Stimulated activated naive CD4-positive, alpha-beta T cell treated with Interleukin-2 at 50 U/mL for 16 hours (primary cell): ENCODE measurements at places on chromosomes 5 and 9.

DNA sequence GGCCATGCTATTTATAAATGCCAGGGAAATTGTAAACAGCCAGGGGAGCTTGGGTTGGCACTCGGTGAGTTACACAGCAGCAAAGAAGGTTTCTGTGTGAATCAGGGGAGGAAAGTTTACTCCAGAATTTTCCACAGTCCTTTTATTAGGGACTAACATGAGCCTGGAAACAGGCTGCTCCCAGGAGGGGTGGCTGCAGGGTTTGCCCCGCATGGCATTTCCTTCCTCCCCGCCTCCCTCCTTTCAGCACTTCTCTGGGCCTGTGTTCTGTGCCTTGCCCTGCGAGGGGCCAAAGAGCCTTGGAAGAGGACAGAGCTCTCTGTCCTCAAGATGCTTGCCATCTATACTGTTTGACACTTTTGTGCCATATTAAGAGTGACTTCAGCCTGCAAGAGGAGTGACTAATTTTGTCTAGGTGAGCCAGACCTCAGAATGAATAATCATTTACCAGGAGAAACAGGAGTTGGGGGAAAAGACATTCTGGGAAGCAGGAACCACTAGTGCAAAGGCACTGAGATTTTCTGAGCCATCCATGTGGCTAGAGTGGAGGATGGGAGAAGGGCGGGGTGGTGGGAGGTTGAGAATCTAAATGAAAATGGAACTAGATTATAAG lies 1.8 kb downstream of the GSN start:
- DNase-seq, result no peak

- DNase-seq, result no peak
Observed at GRCh38 chr5:57042524-57042931, 90.6 kb upstream of the MIER3 start.

DNA sequence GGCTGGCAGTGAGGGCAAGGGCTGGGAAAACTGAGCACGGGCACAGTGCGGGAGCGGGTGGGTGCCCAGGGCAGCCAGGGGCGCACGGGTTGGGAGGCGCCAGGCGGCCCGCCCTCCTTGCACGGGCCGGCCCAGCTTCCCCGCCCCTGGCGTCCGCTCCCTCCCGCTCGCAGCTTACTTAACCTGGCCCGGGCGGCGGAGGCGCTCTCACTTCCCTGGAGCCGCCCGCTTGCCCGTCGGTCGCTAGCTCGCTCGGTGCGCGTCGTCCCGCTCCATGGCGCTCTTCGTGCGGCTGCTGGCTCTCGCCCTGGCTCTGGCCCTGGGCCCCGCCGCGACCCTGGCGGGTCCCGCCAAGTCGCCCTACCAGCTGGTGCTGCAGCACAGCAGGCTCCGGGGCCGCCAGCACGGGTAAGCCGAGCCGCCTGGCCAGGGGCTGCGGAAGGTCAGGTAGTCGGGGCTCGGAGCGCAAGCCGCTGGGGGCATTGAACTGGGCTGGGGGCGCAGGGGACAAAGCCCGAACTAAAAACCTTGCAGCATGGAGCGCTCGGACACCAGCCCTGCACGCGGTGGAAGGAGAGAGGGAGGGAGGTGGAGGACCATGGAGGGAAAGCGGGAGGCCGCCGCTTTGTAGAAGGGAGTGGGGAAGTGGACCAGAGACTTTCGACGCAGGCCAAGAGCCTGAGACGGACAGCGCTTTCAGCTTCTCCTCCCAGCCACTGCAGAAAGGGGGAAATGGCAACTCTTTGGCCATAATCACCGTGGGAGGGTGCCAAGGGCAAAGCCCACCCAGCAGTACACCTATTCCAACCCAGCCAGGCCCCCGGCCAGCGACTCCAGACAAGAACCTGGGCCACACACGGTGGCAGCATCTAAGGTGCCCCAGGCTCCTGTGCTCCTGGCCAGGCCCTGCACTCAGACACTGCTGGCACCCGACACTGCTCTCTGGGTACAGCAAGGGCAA lies at the start of gene TGFBI:
Gene TGFBI (plus strand): TSS at position 207 of the 961 bp plus-strand sequence. CDS start 68 bp downstream, at position 275.
- peak; percentile 21 for DNase-seq

DNA sequence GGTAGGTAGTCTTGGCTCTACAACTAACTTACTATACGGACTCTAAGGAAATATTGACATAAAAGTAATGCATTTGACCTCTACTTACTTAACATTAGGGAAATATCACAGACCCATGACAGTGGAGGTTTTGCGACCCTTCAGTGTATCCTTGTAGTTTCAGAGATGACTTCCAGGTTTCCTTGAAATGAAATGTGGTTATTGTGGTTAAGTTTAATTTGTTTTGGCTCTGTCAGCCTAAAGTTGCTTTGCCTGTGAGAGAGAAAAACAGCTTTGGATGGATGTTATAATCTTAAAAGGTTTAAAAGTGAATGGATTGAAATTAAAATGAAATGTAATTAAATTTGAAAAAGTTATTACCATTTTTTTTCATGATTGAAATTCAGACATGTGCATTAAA lies 42.9 kb downstream of the LRRTM2 start:
- no peak for DNase-seq

DNA sequence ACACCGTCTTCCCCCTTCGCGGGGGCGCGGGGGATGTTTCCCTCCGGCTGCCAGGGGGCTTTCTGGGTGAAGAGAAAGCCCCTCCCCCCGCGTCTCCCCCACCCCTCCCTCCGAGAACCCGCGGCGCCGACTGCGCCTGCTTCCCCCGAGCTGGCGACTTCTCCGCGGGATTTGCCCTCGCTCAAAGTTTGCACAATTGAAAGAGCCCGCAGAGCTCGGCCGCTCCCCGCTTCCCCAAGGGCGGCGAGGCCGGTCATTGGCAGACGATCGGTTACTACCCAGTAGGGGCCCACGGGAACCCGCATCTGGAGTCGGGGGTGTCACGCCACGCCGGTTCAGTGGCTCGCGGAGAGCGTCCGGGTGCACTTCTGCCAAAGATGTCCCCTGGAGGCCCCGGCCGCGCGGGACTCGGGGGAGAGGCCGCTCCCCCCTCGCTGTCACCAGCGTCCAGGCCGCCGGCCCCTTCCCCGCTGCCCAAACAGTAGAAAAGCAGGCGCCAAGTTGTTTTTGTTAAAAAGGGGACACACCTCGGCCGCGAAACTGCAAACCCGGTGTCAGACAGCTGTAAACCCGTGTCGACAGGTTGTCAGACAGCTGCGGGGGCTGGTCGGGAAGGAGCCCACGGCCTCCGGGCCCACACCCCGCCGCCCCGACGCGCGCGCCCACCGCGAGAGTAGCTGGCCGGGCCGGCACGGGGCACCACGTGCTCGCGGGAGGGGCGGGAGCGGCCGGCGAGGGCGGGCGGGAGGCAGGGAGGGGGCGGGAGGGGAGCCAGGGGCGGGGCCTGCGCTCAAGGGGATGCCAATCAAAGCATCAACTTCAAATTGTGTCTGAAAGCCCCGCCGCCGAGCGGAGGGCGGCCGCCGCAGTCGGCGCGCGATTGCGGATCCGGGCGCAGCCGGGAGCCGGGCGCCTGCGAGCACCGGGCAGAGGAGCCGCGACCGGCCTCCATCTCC lies at the start of gene IRX1:
Gene IRX1 (plus strand): TSS at position 827 of the 956 bp plus-strand sequence. CDS start 274 bp downstream, outside the sequence.
- no peak for DNase-seq

GRCh38 chr9:99964336-99964735 lies 57.9 kb downstream of the STX17 start:
- DNase-seq, result no peak

- no peak for DNase-seq
Observed at GRCh38 chr5:132771503-132771998, 5.5 kb downstream of the SEPTIN8 start.

DNA sequence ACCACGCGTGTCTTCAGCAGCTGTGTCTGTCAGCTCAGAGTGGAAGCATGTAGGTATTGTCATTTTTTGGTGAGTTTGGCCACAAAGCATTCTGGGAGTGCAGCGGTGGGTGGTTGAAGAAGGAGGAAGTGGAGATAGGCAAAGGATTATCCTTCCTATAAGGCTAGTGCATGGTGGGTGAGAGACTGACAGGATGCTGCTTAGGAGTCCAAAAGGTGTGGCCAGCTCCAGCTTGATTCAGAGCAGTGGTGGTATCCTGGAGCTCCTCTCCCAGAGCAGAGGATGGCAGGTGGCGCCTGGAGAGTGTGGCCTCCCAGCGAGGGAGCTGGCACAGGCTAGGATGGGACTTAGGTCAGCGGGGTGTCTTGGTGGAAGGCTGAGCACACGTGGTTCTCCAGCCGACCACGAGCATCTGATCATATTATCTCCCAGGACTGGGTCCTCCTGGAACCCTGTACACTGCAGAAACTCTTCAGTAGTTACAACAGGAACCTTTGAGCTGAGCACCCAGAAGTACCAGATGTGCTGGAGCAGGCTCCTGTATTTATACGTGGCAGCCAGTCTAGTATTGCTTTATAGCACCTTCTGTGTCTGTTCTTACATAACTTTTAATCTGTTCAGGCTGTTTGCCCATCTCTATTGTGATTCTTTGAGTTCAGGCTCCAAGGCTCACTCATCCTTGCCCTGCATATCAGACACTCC lies 29.6 kb downstream of the MAML1 start:
- DNase-seq, result no peak

DNA sequence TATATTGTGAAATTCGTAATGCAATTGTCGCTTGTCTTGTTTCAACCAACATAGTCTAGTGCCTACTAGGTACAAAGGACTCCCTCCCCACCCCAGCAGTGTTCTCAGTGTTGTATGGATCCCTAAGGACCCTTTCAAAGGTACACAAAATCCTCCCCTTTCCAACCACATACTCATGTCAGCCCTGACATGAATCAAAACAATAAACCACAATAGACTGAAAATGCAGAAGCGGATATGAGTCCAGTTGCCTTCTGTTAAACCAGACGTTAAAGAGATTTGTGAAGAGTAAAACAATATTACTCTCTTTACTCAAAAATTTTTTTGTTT lies 82.4 kb upstream of the IFNK start:
- DNase-seq, result no peak

- DNase-seq, result no peak
Observed at GRCh38 chr5:132473668-132474067, 16.9 kb downstream of the IRF1 start.

GRCh38 chr9:107292821-107293542 lies 9.9 kb downstream of the RAD23B start:
- DNase-seq, result no peak

GRCh38 chr9:133635098-133635497 lies 1.1 kb upstream of the DBH start:
- no peak for DNase-seq

- no peak for DNase-seq
Observed at GRCh38 chr5:22593592-22593991, 259.6 kb downstream of the CDH12 start.

- no peak for DNase-seq
Observed at GRCh38 chr9:135997090-135998015, 36.2 kb upstream of the UBAC1 start.

DNA sequence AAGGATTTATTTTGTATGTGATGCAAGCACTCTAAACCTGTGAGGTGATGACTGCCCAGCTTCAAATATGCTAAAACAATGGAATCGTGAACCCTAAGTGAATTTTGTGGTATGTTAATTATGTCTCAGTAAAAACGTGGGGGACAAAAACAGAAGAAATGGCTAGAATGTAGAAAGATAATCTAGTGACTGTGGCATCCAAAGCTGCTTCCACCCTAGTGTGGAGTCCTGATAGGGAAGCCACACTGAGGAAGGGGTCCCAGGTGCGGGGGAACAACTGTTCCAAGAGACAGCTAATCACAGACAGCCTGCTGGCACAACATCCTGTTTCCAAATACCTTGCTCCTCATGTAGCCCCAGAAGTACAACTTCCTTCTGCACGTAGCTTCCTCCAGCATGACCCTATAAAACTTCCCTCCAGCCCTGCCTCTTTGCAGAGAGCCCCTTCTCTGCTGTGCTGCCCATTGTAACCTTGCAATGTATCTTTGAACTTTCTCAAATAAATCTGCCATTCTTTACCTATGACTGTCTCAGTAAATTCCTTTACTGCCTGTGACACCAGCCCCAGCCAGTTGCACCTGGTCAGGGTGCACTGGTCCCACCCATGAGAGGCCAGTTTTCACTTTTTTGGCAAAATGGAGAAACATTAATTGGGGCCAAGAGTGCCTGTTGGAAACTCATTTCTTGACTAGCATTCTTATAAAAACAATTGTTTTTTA lies 4.9 kb downstream of the GMCL2 start:
- no peak for DNase-seq

GRCh38 chr9:354453-354852 lies 139.8 kb downstream of the DOCK8 start:
- DNase-seq, result no peak

GRCh38 chr9:134370638-134371037 lies 44.4 kb downstream of the RXRA start:
- DNase-seq, result no peak

DNA sequence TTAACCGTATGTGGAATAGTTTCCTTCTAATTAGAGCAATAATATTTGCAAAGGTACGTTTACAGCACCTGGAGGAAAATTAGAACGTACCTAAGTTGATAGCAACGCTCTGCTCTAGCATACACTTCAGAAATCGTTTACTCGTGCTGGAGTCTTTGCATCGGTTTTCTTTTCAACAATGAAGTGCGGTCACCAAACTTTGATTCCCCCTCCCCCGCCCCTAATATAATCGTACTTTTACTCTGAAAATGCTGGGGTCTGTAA lies 506 bp downstream of the ADAMTS19 start:
- DNase-seq, result no peak

DNA sequence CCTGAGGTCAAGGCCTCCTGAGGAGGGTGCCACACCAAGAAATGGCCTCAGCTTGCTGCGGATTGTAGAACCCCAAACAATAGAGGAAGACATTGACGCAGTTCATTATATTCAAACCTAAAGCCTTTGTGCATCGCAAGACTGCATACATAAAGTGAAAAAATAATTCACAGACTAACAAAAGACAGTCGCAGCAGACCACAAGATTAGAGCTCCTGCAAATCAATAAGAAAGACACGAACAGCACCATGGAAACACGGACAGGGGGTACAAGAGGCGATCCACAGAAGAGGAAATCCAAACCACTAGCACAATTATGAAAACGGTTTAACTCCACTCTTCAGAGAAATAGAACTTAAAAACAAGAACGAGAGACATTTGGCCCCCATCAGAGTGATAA lies 10.0 kb upstream of the TCOF1 start:
- no peak for DNase-seq

- no peak for DNase-seq
Observed at GRCh38 chr5:154309371-154309745, 118.8 kb downstream of the GALNT10 start.

- DNase-seq, result no peak
Observed at GRCh38 chr9:71774920-71775319, 6.6 kb upstream of the CEMIP2 start.

DNA sequence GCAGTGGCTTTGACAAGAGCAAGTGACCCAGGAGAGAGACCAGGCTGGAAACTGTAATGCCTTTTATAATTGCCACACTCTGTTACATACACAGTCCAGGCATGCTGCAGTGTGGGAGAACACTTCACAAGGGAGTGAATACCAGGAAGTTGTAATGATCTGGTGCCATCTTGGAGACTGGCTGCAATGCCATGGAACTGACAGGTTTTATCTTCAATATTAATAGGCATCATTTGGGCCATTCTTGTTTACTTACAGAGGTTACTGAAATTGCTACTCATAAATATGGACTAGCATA lies 274.3 kb downstream of the AUH start:
- DNase-seq, result no peak

- DNase-seq, result no peak
Observed at GRCh38 chr5:13591621-13592020, 352.9 kb downstream of the DNAH5 start.
